Thymus (tissue), 14 donors: ENCODE measurements at places on chromosomes 4 and X.

- DNase-seq = no peak
- no peaks in the 10 kb centered on the region for H3K36me3 ChIP-seq
- H3K27me3 ChIP-seq = no peaks in the 10 kb centered on the region
- H3K27ac ChIP-seq = no peak overlapping the region
- H3K4me3 ChIP-seq = no peak overlapping the region
These were observed 391.5 kb upstream of the IGFBP7 start for GRCh38 chr4:57501720-57502119.

GRCh38 chrX:107845625-107846024 lies 20.0 kb downstream of the MID2 start:
- DNase-seq = no peak
- H3K27ac ChIP-seq = no peak overlapping the region
- H3K36me3 ChIP-seq = no peaks in the 10 kb centered on the region

- no peak overlapping the region for H3K4me3 ChIP-seq
- H3K27me3 ChIP-seq = no peaks in the 10 kb centered on the region
These were observed 218.2 kb downstream of the IDS start for GRCh38 chrX:149286940-149287349.

GRCh38 chr4:101135371-101136010 lies 211.8 kb downstream of the PPP3CA start:
- no peak overlapping the region for H3K4me3 ChIP-seq
- no peaks in the 10 kb centered on the region for H3K36me3 ChIP-seq
- DNase-seq = no peak
- H3K27me3 ChIP-seq = no peaks in the 10 kb centered on the region
- H3K4me1 ChIP-seq = no peaks in the 10 kb centered on the region

- peaks cover 2% of the 10 kb centered on the region for H3K36me3 ChIP-seq
These were observed 28.2 kb downstream of the TMEM154 start for GRCh38 chr4:152651473-152652060.

GRCh38 chrX:80246271-80246670 lies 174.0 kb upstream of the TENT5D start:
- no peak for DNase-seq
- no peaks in the 10 kb centered on the region for H3K27me3 ChIP-seq
- H3K4me3 ChIP-seq = no peak overlapping the region
- no peaks in the 10 kb centered on the region for H3K4me1 ChIP-seq

- H3K4me1 ChIP-seq = no peaks in the 10 kb centered on the region
- DNase-seq = no peak
- H3K27ac ChIP-seq = no peak overlapping the region
- no peaks in the 10 kb centered on the region for H3K27me3 ChIP-seq
These were observed 6.7 kb downstream of the NUP62CL start for GRCh38 chrX:107199491-107199890.

DNA sequence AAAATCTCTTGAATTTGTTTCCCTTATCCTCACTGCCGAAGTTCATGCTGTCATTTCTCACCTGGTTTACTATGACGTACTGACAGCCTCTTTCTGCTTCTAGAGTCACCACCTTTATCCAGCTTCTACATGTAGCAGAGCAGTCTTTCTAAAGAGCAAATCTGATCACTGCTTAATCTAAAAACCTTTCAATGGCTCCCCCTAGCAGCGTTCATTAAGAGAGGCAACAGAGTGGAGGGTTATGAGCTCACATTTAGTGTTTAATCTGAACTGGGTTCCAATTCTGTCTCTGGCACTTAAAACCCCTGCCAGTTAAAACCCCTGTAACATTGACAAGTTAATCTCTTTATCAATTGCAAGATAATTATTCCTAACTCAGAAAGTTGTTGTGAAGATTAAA lies 4.4 kb downstream of the RBPJ start:
- H3K36me3 ChIP-seq = no peaks in the 10 kb centered on the region
- no peak overlapping the region for H3K27ac ChIP-seq
- no peak overlapping the region for H3K4me3 ChIP-seq
- peaks cover 5% of the 10 kb centered on the region for H3K4me1 ChIP-seq
- H3K27me3 ChIP-seq = no peaks in the 10 kb centered on the region

DNA sequence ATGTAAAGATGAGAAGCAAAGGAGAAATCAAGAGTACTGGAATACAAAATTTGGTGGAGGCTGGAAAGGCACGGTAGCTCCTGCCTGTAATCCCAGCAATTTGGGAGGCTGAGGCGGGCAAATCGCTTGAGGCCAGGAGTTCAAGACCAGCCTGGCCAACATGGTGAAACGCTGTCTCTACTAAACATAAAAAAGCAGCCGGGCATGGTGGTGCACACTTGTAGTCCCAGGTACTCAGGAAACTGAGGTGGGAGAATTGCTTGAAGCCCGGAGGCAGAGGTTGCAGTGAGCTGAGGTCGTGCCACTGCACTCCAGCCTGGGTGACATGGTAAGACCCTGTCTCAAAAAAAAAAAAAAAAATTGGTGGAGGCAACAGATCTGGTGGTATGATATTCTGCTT lies 1086.0 kb downstream of the NLGN4X start:
- H3K27me3 ChIP-seq = no peaks in the 10 kb centered on the region
- DNase-seq = no peak
- H3K4me3 ChIP-seq = no peak overlapping the region
- H3K4me1 ChIP-seq = no peaks in the 10 kb centered on the region
- no peaks in the 10 kb centered on the region for H3K36me3 ChIP-seq

- H3K4me3 ChIP-seq = no peak overlapping the region
- H3K27ac ChIP-seq = no peak overlapping the region
- peaks cover 34% of the 10 kb centered on the region for H3K36me3 ChIP-seq
These were observed 64.0 kb downstream of the HHIP start for GRCh38 chr4:144709793-144710525.

DNA sequence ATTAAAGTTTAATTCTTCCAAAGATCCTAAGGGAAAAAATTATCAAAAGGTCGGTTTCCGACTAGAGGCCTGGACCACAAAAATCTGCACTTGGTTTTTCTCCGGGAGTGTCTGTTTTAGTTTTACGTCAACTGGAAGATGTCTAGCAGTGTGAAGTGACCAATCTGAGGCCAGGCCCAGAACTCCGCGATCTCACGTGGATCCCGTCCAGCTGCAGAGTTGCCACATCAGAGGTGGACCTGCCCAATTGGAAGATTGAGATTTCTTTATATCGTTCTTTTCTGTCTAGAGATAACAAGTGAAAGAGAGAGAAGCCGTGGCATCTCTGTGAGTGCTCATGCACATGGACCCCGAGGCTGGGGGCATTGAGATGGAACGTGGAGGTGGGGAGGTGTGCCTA lies 115.8 kb downstream of the AFF1 start:
- no peak overlapping the region for H3K27ac ChIP-seq
- H3K4me3 ChIP-seq = no peak overlapping the region
- peaks cover 36% of the 10 kb centered on the region for H3K36me3 ChIP-seq

- DNase-seq = no peak
- no peak overlapping the region for H3K27ac ChIP-seq
- H3K4me1 ChIP-seq = no peaks in the 10 kb centered on the region
- H3K4me3 ChIP-seq = no peak overlapping the region
- H3K36me3 ChIP-seq = no peaks in the 10 kb centered on the region
- H3K27me3 ChIP-seq = no peaks in the 10 kb centered on the region
These were observed 21.1 kb downstream of the AMER1 start for GRCh38 chrX:64184396-64184795.

DNA sequence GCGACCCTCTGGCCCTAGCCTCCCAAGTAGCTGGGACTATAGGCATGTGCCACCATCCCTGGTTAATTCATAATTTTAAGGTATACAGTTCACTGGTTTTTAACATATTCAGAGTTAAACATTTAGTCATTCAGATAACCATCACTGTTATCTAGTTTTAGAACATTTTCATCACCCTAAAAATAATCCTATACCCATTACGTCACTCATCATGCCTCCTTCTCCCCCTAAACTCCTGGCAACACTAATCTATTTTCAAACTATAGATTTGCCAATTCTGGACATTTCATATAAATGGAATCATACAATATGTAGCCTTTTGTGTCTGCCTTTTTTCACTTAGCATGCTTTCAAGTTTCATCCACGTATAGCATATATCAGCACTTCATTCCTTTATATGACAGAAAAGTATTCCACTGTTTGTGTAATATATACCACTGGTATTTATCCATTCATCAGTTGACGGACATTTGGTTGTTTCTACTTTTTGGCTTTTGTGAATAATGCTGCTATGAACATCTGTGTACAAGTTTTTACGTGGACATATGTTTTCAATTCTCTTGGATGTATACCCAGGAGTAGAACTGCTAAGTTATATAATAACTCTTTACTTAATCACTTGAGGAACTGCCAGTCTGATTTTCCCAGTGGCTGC lies 32.0 kb upstream of the RPS3A start:
- no peaks in the 10 kb centered on the region for H3K36me3 ChIP-seq
- H3K4me1 ChIP-seq = no peaks in the 10 kb centered on the region
- H3K27me3 ChIP-seq = no peaks in the 10 kb centered on the region
- no peak overlapping the region for H3K27ac ChIP-seq
- no peak for DNase-seq

GRCh38 chr4:185797596-185798338 lies 14.2 kb downstream of the SORBS2 start:
- H3K36me3 ChIP-seq = no peaks in the 10 kb centered on the region
- H3K27ac ChIP-seq = no peak overlapping the region
- H3K4me3 ChIP-seq = no peak overlapping the region
- DNase-seq = no peak
